Stomach (tissue), 19 donors: ENCODE measurements at places on chromosomes 1 and 21. TPM values are rescaled to one million over a fixed set of nuclear protein-coding genes. Genes with fewer than 3 reads are reported as not detected.
A peak's percentile ranks its signal among the peaks of the same experiment; 100 is the strongest.

GRCh38 chr1:198530953-198531352 is 9.5 kb downstream of the ATP6V1G3 start:
- peak; percentile 20 for DNase-seq

DNA sequence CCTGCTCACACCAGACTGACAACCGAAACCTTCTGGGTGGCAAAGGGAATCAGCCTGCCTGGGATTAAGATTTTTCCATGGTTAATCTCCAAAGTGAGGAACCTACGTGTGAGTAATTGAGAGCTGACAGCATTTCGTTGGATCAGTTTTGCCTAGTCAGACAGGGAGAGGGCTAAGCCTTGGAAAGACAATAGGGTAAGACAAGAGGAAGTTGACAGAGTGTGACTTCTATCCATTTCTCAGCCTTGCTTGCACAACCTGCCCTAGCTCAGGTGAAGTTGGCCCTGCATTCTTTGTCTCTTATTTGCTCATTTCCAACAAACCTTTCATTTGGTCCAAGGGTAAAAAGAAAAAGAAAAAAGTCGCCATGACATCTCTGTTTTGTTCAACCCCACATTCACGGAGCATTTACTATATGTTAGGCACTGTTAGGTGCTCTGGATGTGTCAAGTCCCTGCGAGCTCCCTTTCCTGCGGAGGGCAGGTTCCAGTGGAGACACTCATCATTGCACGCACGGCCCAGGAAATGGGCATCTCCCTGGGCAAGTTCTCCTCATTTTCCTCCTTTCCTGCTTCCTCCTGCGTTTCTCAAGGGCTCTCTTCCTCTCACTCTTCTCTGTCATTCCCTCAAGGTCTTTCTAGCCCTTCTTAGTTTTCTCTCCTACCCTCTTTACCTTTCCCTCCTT is 23.3 kb downstream of the KIRREL1 start:
- DNase-seq = no peak

Gene FCER1G
- 1.4 TPM for total RNA-seq

DNA sequence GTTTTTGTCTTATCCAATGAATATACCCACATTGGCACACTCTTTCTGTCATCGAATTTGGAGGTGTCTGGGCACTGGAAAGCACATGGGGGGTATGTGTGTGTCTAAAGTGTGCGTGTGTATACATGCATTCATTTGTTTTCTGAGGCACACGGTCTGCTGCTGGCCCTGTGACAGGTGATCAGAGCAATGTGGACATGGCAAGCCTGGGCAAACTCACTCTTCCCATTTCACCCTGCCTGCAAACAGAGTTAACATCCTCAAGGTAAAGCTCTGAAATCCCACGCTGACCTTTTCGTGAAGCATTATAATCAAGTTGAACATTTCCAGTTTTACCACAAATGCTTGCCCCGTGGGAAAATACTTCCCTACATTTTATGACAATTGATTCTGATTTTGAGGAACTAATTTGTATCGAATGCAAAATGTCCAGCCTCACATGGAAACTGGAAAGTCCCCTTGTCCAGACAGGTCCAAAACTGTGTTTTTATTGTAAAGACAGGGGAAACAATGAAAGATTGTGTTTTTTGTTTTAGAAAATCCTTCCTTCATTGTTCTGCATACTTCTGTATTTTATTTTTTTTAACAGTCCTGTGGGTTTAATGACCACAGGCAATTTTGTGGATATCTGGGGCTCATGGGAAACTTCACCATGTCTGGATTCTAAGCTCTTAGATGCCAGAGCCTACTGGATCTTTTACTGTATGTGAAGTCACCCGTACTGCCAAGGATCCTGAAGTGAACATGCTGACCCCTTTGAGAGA is 160.9 kb downstream of the PBX1 start:
- no peak for DNase-seq

Gene FAM163A
- total RNA-seq = not detected
